Stimulated activated CD8-positive, alpha-beta memory T cell treated with anti-CD3 and anti-CD28 coated beads, Interleukin-2, amount 100 ng/mL, for 48 hours (primary cell): ENCODE measurements at places on chromosomes 12 and 14.

DNA sequence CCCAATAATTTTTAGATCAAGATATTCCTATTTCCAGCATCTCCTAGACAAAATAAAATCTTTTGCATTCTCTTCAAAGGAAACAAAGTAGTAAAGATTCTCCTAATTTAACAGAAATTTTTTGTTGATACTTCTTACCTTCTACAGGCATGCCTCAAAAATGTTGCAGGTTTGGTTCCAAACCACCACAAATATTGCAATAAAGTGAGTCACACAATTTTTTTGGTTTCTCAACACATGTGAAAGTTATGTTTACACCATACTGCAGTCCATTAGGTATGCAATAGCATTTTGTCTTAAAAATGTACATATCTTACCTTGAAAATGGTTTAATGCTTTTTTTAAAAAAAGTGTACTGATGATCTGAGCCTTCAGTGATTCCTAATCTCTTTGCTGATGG lies 65.6 kb upstream of the USP15 start:
- no peak for DNase-seq

DNA sequence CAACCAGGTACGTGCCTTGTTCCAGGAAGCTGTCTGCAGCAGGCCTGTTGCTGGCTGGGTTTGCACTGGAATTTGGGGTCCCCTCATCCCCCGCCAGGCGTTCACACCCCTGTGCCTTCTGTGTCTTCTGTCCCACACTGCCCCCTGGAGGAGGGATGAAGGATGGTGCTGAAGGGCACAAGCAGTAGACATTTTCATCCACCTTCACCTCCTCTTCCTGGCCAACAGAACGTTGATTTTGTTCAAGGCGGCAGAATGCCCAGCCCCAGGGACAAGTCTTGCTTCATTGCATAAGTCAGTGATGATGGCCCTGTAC lies 122.1 kb downstream of the CALM1 start:
- no peak for DNase-seq

DNA sequence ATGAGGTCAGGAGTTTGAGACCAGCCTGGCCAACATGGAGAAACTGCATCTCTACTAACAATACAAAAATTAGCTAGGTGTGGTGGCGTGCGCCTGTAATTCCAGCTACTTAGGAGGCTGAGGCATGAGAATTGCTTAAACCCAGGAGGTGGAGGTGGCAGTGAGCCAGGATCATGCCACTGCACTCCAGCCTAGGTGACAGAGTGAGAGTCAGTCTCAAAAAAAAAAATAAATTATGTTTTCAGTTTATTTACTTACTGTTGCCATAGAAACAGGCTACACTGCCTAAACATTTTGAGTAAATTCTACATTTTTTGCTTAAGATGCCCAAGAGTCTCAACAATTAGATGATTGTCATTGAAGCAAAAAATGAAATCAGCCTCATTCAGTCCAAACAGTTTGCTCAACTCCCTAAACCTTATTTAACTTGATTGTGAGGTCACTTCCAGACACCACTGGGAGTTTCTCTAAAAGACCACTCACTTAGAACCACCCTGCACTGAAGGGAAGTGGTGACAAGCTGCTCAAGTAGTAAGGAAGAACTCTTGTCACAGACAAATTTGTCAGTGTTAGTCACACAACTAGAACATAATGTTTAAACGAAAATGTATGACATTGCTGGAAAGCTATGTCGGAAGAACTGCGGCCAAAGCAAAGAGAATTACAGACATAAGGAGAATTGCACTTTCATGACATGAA lies 9.8 kb upstream of the GNPNAT1 start:
- DNase-seq = no peak

DNA sequence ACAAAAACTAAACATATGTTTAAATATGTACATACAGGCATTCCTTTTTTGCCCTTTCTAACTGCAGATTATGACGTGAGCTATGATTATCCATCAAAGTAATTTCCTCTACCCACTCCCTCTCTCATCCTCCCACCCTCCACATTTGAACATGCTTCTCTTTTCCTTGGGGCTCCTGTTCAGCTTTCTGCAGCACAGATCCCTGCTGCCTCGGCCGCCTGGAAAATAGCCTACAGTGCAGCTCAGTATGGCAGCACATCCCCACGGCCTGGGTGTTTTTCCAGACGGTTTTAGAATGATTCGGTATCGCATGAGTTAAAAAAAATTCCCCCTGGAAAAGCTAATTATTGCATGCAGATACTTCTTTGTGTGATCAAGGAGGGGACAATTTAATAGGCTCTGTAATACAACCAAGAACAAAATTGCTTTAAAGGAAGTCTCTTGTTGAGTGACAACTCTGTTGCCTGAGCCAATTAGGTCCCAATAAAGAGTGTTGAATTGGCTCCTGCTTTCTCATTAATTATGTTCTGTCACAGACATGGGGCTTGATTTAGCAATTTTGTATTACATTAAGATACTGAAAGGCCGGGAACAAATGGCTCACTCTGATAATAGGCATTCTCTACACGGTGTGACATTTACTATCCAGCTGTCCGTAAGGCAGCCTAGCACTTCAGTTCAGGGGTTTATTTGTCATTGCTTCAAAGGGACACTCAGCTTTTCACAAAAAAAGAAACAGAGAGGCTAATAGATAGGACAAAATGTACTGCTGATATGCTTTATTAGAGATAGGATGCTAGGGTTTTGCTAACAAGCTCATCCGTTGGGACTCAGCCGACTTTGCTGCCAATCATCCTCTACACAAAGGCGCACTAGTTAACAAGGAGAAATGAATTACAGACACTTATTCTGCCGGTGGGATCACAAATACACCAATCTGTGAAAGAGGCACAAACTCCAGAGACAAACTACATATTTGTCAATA lies 285.8 kb upstream of the G2E3 start:
- no peak for DNase-seq

GRCh38 chr12:15819644-15820437 lies 30.7 kb upstream of the EPS8 start:
- no peak for DNase-seq

- no peak for DNase-seq
These were observed 37.3 kb downstream of the ACTN1 start for GRCh38 chr14:68941820-68942219.

- DNase-seq = peak; percentile 63
These were observed 60.1 kb upstream of the RIMBP2 start for GRCh38 chr12:130775953-130776856.

- no peak for DNase-seq
These were observed 153.2 kb downstream of the CCER1 start for GRCh38 chr12:90801776-90802175.

DNA sequence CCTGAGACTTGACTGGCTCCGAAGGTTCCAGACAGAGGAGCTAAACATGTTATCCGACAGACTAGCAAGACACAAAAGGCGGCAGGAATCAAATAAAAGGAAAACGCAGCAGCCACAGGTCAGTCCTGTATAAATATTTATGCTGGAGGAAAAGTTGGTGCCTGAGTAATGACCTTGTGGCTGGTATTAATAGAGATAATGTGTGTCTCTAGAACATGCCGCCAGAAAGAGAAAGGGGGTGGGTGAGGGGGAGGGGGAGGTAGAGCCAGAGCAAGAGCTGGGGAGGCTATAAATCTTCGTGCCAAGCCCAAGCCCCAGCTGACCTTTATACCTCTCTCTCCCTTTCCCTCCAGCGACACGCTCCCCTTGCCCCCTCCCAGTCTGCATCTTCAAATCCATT lies 590.4 kb downstream of the MED13L start:
- DNase-seq = no peak

GRCh38 chr12:96236221-96236822 lies 42.1 kb downstream of the ELK3 start:
- DNase-seq = no peak

DNA sequence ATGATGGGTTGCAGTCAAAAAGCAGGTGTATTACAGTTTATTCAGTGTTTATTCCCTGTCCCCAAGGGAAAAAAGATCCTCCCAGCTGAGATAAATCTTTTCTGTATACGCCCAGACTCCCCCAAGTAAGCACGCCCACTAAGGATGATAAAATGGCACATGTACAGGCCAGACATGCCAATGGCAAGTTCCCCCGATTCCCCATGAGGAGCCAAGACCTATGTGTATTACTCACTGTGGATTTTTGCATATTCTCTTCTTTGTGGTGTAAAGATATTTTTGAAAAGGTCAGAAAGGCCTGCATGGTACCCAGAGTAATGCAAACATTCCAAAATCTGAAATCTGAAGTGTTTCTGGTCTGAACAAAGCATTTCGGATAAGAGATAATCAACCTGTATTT lies 22.2 kb downstream of the NR2C1 start:
- DNase-seq = no peak

- no peak for DNase-seq
These were observed 145.3 kb downstream of the NTF3 start for GRCh38 chr12:5577211-5577612.

DNA sequence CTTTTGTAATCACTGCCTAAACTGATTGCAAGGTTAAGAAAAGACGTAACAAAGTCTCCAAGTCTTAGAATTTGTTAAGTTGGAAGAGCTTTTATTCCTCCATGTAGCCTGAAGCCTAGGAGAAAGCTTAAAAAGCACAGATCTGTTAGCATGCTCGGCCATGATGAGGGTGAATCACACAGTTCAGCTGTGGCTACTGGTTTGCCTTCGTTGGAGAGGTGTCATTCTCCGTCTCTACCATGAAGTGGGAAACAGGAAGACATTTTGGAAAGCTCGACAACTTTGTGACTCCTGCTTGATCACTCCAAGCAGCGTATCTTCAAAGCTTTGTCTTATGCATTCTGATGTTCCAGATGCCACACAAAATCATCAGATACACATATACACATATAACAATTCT lies 27.1 kb downstream of the DCP1B start:
- no peak for DNase-seq

- DNase-seq = no peak
These were observed 1417.5 kb upstream of the SEL1L start for GRCh38 chr14:82951171-82951570.

DNA sequence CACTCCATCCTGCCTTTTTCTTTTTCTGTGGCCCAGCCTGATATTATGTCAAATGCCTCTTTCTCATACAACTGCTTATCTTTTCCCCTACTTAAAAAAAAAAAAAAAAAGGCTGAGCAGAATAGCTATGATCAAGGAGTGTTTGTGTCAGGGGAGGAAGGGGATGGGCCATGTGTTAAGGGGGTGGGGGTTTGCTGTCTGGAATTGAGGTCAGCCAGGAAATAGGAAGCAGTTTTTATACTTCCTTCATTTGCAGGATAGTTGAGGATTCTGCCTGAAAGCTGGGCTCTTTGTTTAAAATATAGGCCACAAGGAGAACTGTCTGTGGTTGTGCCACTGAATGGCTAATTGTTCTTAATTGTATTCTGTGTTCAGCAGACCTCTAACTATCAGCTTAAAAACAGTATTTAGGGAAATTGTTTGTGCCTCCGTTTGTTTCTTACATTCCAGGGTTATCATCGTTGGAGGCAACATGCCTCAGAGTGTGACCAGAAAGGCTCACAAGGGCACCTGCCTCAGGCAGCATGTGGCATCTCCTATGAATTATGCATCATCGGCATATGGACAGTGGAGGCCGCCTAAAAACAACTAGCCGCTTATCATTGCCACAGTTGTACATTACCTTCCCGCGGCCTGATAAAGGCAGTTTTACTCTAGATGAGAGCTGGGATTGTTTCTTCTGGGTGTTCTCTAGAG lies 96.0 kb downstream of the SRGAP1 start:
- DNase-seq = no peak

DNA sequence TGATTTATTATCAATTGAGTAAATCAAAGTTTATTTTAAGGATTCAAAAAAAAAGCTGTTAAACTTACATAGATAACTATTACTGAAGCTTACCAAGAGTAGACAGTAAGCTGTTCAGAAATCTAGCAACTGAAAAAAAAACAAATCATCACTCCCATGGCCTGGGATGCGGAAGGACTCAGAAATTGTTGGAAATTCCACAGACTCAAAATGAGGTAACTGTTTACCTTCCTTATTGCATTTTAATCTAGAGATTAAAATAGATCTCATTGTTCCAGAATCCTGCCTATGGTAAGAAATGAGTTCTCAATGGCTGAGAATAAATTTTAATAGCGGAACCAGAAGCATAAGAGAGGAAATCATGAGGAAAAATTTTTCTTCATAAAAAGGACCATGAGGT lies 87.2 kb downstream of the PPM1H start:
- DNase-seq = no peak

- DNase-seq = no peak
These were observed 12.5 kb upstream of the MAP4K5 start for GRCh38 chr14:50544911-50545310.
